Cortex of kidney (tissue), 1 donor: ENCODE measurements at places on chromosomes 1 and 21.

DNA sequence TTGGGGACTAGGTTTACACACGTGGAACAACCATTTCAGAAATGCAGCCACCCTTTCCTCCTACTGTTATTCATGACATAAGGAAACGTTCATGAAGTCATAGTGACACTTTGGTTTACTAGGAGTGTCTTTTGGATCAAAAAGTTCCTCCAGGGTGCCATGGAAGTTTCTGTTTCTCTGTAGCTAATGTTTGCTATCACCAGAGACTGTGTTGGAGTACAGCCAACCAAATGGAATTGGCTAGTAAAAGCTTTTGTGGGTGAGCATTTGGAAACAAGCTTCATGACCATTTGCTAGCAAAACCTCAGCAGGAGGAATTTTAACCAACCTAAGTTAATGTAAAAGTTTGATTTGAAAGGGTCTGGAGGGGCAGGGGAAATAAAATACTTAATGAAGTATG is 43.9 kb upstream of the ADGRL2 start:
- no peak for DNase-seq

DNA sequence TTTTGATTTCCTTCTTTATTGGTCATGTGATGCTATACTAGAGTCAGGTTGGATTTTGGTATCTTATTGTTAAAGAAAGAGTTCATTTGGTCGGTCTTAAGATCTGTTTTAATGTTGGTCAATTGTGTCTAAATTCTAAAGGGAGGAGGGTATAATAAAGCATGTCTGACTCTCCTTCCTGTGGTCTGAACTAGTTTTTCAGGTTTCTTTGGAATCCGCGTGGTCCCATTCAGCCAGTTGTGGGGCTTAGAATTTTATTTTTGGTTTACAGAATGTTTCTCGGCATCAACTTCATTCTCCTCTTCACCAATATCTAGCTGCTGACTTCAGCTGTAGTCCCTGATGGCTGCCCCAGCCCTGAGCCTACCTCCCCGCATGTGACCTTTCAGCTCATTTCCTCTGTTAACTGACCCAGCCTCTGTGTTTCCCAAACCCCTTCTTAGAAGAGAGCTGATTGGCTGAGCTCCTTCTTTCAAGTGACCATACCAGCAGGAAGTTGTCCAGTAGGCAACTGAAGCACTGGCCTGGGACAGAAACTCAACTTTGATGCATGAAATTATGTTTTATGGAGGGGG is 8.7 kb upstream of the MYOC start:
- DNase-seq, result no peak

GRCh38 chr1:200183637-200184036 is 156.1 kb downstream of the NR5A2 start:
- DNase-seq, result no peak

GRCh38 chr1:51729824-51730301 is 113.0 kb downstream of the OSBPL9 start:
- no peak for DNase-seq

DNA sequence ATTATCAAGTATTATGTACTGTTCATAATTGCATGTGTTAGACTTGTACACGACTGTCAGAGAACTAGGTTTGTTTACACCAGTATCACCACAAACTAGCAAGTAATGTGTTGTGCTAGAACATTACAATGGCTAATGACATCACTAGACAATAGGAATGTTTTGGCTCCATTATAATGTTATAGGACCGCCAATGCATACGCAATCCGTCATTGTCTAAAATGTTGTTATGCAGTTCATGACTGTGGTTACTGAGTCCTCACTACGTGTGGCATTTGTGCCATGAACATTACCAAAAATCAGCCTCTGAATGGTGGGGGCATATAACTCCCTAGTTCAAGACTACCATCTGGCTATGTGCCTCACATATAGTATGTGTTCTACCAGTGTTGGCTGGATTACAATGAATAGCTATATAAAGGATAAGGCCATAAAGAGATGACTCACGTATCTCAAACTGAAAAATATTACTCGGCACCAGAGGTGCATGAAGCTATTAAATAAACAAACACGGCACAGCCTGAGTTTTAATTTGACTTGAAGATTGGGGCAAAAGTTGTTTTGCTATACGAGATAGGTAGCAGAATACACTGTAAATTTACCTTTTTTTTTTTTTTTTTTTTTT is 89.1 kb upstream of the COL24A1 start:
- DNase-seq, result no peak

DNA sequence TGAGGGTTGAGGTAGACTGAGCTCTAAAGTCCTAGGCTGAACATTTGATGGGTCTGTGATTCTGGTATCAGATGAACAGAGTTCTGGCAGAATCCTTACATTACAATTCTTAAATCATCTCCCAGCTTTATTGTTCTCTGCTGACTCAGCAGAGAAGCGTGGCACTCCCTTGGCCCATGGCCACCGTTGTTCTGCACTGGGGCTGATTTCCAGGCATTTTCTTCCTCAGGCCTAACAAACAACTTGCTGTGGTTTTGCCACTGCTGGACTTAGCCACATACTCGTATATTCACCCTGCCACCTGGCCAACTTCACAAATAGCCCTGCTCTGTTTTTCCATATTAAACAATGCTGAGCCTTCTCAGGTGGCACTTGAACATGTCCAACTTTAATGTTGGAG is 223.2 kb downstream of the TNR start:
- no peak for DNase-seq

DNA sequence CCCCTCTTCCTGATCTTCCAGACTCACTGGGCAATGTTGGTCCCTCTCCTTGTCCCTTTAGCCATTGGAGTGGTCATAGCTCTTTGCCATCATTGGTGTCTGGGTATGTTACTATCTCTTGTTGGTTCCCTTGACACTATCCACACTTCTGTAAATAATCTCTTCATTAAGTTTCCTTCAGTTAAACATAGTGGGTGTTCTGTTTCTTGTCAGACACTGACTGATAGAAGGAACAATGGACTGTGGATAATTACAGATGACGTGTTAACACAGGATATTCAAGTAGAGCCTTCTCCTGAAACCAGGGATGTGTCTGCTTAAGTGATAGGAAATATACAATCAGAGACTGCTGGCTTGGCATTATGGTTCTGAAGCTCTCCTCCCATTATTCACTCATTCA is 458.3 kb upstream of the USP24 start:
- no peak for DNase-seq

DNA sequence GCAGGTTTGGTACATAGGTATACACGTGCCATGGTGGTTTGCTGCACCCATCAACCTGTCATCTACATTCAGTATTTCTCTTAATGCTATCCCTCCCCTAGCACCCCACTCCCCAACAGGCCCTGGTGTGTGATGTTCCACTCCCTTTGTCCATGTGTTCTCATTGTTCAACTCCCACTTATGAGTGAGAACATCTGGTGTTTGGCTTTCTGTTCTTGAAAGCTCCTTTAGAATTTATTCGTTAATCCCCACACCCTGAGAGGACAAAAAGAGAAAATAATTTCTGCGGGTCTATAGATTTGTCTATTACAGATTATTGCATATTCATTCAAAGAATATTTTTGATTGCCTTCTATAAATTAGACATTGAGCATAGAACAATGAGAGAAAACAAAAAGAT is 455.5 kb downstream of the PLPP3 start:
- DNase-seq, result no peak

- DNase-seq, result no peak
These were observed 129.8 kb downstream of the IGSF21 start for GRCh38 chr1:18237371-18237770.

DNA sequence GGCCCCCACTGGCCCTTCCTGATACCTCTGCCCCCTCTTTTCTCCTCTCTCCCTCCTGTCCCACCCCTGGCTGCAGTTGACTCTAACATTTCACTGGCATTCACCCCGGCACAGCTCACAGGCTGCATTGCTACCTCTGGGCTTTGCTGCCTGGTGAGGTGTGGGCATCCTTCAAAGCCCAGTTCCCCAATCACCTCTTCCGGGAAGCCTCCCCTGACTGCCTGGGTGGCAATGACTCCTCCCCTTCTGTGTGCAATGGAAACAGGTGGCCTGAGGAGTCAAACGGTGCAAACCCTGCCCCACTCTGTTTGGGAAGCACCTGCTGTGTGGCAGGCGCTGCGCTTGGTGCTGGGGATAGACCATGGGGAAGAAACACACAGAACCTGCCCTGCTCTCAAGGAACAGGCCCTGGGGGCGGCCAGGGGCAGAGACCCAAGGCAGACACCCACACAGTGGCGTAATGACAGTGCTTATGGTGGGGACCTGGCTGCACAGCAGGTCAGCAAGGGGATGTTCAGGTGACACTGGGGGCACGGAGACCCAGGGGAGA is 39.3 kb upstream of the POFUT2 start:
- DNase-seq, result no peak

DNA sequence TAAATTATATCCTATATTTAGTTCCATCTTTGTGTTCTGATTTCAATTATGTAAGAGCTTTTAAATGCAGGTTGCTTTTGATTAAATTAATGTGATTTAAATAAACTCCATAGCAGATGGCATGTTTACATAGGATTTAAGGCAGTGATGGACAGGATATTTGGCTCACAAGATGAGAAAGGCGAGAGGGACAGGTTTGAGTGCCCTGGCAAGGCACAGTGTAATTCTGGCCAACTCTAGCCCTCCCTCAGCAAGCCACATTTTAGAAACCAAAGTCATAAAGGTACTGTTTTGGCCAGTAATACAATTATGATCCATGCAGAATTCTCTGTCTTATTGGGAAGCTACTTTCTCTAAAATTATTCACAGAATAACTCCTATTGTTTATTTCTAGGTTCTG is 50.6 kb upstream of the C1orf146 start:
- no peak for DNase-seq

GRCh38 chr1:240691909-240692705 is 80.2 kb upstream of the GREM2 start:
- no peak for DNase-seq

DNA sequence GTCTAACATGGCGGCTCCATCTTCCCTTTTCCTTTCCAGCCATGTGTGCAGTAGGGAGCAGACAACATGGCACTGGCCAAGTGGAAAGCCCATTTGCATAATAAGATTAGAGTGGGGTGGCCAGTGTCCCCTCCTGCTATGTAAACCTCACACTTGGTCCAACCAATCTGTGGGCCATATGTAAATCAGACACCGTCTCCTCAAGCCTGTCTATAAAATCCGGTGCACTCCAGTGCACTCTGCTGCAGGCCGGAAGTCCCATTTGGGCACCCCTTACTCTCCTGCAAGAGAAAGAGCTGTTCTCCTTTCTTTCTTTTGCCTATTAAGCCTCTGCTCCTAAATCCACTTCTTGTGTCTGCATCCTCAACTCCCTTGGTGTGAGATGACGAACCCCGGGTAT is 44.1 kb downstream of the OLFML3 start:
- DNase-seq, result no peak

- no peak for DNase-seq
These were observed 66.1 kb downstream of the ZNF644 start for GRCh38 chr1:90955769-90956168.

DNA sequence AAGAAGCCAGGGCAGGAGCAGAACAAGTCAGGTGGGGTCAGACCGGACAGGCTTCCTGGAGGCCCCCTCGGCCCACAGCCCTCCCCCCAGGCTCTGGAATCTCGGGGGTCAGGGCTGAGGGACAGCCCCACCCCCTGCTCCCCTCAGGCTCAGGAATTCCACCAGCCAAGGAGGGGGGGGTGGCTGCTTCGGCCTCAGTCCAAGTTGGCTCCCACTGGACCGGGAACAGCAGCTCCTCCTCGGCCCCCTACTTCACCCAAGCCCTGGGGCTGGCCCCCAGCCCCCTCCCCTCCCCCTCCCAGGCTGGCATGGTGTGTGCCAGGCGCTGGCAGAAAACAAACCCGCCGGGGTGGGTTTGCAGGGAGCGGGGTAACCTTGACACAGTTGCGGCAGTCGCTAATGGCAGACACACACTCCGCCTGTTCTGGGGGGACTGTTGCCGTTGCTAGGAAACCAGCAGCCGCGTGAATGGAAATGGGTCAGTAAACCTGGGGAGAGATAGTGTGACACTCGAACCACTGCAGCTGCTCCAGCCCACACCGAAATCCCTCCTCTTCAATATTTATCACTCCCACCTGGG is 32.4 kb downstream of the AHDC1 start:
- no peak for DNase-seq

- DNase-seq, result no peak
These were observed 111.3 kb downstream of the PATJ start for GRCh38 chr1:61853583-61853982.
